ENCODE measurements at places on chromosomes 1 and 21.

GRCh38 chr1:39016604-39017171 is 9.5 kb upstream of the NDUFS5 start:
- no peak for DNase-seq

GRCh38 chr21:19026911-19027310 is 623.3 kb upstream of the TMPRSS15 start:
- DNase-seq = no peak

DNA sequence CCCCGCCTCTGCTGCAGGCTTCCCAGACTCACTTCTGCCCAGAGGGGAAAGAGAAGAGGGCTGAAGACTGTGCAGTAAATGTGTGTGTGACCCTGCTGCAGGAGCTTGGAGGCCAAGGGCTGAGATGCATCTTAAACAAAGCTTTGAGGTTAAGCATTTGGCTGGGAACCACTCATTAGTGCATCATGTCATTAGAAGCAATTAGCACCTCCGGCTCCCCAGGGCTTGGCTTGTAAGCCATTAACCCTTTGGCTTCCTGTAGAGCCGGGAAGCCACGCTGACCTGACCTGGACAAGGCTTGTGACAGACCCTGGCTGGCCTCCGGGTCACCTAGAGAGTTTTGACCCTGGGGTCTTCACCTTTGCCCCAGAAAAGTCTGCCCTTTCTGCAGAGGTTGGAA is 77.0 kb downstream of the CSMD2 start:
- no peak for DNase-seq

GRCh38 chr1:203239526-203240305 is 10.2 kb upstream of the CHIT1 start:
- DNase-seq = peak; percentile 25

- DNase-seq = no peak
Measured at GRCh38 chr1:118113261-118113660, 71.8 kb downstream of the SPAG17 start.

GRCh38 chr21:26293141-26293946 is 122.8 kb upstream of the APP start:
- DNase-seq = no peak

DNA sequence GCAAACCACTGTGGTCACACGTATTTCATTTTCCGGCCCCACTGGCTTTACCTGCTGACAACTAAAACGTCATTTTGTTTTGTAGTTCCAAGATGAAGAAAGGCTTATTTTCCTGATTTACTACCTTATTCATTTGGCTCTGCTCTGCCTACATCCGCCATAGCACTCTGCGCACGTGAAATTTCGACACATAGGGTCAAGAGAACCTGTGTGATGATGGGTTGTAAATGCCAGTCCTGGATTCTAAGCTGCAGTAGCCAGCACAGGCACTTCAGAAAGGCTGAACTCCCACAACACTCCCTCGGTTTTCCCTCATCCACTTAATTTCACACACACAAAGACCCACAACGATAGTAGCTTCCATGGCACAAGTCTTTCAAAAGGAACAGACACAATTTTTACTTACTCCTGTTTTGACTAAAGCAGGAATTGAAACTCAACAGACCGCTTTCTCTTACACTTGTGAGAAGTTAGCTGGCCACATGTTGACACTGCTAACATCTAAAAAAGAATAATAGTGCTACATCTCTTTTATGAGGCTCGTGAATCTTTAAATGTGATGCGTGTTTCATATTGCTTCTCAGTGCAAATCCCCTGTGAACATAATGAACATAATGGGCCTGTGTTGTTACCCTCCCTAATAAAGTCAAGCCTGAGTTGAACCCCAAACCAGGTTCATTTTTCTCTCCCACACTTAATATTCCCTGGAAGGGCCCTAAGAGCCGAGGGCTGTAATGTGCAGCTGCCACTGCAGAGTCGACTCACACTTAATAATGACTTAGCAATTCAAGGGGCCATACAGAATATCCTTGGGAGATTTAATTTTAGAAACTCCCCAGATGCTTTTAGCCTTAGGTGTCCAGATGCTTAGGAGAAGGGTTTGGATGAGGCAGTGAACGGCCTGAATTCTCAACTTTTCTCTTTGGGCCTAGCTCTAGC is 1.5 kb upstream of the RUNX1 start:
- no peak for DNase-seq

GRCh38 chr21:44299085-44299457 is 782 bp upstream of the PFKL start:
- no peak for DNase-seq

Data from D341Med (cell line).